Occipital lobe (tissue), 3 donors: ENCODE measurements at places on chromosomes 7 and 10.

DNA sequence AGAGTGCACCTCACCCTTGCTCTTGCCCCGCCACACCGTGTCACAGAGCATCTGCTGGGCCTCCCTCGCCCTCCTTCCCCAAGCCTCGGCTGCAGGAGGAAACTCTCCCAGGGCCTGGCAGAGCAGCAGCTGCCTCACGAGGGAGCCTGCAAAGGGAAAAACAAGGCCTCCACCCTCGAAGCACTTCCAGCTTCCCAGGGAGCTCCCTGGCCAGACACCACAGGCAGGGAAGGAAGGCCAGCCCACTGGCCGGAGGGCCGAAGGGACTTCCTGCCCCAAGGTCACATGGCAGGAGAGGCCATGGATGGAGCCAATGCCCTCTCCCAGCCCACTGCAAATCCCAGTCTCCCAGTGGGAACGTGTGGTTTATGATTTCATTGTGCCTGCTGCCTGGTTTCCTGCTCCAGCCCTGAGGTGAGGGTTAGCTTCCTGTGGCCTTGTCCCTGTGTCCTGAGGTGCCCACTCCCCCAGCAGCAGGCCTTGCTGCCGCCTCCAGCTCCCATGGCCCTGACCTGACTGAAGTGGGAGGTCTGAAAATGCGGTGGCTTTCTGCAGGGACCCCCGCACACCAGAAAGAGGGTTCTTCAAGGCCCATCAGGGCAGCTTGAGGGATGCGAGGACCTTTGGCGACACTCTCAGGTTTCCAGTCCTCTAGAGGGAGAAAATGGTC is 100.5 kb upstream of the PPIF start:
- DNase-seq, result no peak

GRCh38 chr10:29535778-29536453 is 98.9 kb downstream of the SVIL start:
- no peak for DNase-seq

DNA sequence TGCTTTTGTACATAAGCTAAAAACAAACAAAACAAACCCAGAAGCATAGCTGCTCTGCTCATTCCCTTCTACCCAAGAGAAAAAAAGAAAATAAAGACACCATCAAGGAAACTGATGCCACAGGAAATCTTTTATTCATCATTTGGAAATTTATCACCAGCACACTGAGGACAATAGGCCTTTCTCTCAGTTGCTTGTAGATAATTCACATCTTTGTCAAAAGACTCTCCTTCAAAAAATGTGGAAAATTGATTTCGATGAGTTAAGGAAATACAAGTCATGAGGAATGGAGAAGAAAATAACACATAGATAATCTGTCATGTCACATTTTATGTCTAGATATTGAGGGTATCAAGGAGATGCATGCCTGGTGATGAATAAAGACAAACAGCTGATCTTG is 53.5 kb downstream of the ZNF37A start:
- DNase-seq, result no peak

GRCh38 chr7:155867280-155867679 is 55.0 kb upstream of the SHH start:
- no peak for DNase-seq

DNA sequence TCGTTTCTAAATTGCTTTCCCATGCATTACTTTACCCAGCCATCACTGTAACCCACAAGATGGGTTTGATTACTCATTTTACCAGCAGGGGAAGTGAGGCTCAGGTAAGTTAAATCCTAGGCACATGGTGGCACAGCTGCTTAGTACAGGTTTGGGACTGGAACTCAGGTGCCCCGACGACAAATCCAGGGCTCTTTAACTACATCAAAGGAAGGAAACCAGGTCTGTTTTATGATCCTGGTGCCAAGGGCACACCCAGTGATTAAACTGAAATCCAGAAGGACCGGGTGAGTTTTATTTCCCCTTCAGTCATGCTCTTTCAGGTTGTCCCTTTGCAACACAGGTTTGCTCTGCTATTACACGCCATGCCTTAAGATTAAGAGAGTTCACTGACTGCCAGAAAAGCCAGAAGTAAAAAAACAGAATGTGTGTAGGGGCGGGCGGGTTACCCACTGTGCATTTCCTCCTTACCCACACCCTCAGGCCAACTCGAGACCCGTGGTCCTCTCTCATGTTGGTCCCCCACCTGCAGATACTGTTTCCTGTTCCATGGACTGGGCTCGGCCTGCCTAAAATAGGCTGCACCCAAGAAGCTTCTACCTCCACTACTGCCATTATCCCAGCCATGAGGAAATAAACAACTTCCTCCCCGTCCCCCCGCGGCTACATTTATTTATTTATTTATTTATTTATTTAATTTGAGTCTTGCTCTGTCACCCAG is 55.1 kb upstream of the KDM7A start:
- no peak for DNase-seq

DNA sequence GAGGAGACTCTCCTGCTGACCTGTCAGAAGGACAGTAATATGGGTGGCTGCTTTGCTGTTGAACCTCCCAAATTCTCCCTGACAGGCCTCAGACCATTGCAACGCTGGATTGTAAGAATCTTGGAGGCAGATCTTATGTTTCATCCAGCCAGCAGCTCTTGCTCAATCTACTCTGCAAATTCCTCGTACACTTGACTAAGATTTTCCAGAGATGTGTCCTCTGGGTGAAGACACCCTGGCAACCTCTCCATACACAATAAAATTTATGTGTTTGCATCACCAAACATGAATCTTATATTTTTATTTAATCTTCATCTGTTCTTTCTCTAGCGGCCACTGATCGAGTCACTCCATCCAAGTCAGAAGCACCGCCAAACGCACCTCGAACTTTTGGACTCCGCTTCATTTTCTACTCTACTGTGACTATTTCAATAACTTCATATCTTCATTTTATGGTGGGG is 623.1 kb downstream of the ACTR3B start:
- no peak for DNase-seq

- DNase-seq, result no peak
Observed at GRCh38 chr10:110330675-110331074, 26.0 kb upstream of the SMNDC1 start.

GRCh38 chr10:103739039-103739764 is 116.2 kb downstream of the SH3PXD2A start:
- no peak for DNase-seq

GRCh38 chr7:140078392-140078791 is 15.6 kb upstream of the PARP12 start:
- no peak for DNase-seq

DNA sequence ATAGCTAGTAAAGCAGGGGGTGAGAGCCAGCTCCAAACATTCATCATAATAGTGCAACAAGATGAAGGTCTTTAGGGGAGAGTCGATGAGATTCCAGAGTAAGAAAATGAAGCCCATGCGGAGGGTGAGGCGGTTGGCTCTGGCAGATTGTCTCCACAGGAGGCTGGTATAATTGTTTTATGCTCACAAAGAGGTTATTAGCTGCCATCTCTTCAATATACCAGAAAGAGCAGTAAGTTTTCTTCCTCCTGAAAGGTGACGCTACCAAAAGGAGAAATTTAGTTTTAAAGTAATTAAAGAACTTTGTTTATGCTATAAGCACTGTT is 59.2 kb upstream of the KCNIP2 start:
- no peak for DNase-seq

GRCh38 chr10:987620-987869 is 689 bp upstream of the GTPBP4 start:
- no peak for DNase-seq

- DNase-seq, result no peak
Observed at GRCh38 chr10:130847170-130847569, 464.4 kb downstream of the TCERG1L start.

GRCh38 chr10:78772486-78772885 is 296.3 kb upstream of the ZMIZ1 start:
- DNase-seq, result no peak

- peak; percentile 23 for DNase-seq
Observed at GRCh38 chr10:95517536-95518454, 43.4 kb downstream of the SORBS1 start.

GRCh38 chr7:1535701-1536454 is 5.4 kb downstream of the MAFK start:
- no peak for DNase-seq

- DNase-seq, result no peak
Observed at GRCh38 chr7:29044554-29044953, 86.4 kb upstream of the TRIL start.

GRCh38 chr7:154649434-154649833 is 353.5 kb downstream of the PAXIP1 start:
- no peak for DNase-seq

GRCh38 chr7:112022128-112022527 is 184.1 kb downstream of the DOCK4 start:
- no peak for DNase-seq

DNA sequence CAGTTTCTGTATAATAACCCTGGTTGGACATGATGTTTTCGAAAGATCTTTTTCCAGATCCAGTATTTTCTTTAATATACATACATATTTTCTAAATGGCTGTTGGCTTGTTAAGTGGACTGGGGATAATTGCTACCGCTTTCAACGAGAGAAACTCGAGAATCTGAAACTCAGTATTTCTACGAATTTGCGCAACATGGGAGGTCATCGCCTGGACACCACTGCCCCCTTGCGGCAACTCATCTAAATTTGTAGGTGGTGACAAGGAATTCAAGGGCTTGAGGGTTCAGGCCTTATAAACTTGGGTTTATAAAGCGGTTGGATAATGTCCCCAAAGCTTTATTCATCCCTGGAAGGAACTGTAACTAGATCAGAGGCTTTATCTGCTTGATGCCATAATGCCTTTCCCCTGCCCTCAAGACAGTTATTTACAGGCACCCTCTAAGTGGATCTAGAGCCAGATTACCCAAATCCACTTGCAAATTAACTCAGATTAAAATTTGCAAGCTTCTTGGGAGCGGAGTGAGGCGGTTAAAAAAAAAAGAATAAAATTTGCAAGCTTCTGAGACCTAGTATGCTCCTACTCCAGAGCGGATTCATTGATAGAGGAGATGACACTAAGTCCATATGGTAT is 21.3 kb upstream of the KCNK18 start:
- peak; percentile 50 for DNase-seq

GRCh38 chr10:71202314-71202713 is 10.1 kb upstream of the UNC5B start:
- DNase-seq, result no peak
